ENCODE measurements at places on chromosomes 11 and 22.
A peak's percentile ranks its signal among the peaks of the same experiment; 100 is the strongest.

DNA sequence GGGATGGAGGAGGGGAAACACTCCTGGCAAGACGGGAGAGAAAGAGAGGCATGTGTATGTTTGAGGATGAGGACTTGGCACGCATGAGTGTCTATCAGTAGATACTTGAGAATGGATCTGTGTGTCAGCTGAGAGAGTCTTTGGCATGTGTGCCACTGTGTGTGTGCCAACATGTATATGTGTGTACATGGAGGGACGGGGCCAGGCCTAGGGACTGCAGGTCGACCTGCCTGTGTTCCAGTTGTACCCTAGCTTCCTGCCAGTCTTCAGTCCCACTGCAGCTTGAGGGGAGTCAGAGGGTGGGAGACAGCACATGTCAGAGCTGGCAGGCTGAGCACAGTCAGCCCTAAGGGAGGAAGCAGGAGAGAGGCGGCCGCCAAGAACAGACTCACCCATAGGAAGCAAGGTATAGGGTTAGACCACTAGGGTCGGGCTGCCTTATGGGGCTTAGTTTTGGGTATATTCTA lies 5.6 kb downstream of the CLCF1 start:
- no peak for DNase-seq

- no peak for DNase-seq
Measured at GRCh38 chr11:87739766-87740165, 435.5 kb downstream of the RAB38 start.

GRCh38 chr11:25943777-25944661 lies 387.9 kb upstream of the ANO3 start:
- no peak for DNase-seq

GRCh38 chr11:69516526-69516925 lies 35.1 kb downstream of the LINC01488 start:
- no peak for DNase-seq

GRCh38 chr22:35631597-35631996 lies 14.5 kb upstream of the MB start:
- peak; percentile 31 for DNase-seq

DNA sequence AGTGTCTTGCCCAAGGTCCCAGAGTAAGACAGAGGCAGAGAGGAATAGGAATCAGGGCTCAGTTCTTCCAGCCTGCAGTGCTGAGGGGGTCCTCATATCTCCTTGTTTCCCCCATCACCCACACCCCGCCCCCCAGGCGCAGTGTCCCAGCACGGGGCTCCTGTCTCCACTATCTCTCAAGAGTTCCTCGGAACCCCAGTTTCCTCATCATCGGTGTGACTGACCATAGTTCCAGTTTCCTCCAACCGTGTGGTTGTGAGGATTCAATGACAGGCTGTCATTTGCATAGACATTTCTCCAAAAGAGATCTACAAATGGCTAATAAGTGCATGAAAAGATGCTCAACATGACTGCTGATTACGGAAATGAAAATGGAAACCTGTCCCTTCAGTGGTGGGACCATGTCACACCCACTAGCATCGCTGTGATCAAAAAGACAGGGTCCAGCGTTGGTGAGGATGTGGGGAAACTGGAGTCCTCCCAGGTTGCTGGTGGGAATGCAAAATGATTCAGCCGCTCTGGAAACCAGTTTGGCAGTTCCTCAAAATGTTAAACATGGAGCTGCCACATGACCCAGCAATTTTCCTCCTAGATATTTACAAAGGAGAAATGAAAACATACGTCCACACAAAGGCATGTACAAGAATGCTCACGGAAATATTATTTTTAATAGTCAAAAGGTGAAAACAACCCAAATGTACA lies 31.8 kb upstream of the PDGFB start:
- no peak for DNase-seq

GRCh38 chr22:48752451-48753380 lies 1075.0 kb downstream of the BRD1 start:
- no peak for DNase-seq

GRCh38 chr11:11372461-11372860 lies 19.4 kb upstream of the CSNK2A3 start:
- no peak for DNase-seq

- no peak for DNase-seq
Measured at GRCh38 chr11:133907216-133907615, 49.6 kb downstream of the IGSF9B start.

DNA sequence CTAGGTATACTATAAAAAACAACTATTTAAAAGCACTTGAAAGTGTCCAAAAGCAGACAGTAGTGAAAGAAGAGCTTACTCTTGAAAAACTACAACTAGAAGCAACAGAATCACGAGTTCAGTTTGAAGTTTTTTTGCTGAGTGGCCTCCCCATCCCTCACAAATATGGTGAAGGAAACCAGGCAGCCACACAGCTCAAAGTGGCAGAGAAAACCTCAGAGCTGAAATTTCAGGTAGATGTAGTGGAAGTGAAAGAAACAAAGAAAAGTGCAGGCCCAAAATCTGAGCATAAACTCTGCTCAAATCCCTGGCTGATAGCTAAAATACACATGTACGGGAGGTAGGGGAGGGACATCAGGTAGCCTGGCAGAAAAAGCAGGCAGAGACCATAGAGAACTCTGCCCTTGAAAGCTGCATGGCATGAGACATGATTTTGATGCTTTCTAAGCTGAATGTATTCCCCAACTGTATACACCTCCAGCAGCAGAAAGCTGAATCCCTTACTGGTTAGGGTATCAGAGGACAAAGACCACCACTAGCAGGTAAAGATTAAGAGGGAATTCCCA lies 12.1 kb downstream of the BTBD10 start:
- DNase-seq = no peak

DNA sequence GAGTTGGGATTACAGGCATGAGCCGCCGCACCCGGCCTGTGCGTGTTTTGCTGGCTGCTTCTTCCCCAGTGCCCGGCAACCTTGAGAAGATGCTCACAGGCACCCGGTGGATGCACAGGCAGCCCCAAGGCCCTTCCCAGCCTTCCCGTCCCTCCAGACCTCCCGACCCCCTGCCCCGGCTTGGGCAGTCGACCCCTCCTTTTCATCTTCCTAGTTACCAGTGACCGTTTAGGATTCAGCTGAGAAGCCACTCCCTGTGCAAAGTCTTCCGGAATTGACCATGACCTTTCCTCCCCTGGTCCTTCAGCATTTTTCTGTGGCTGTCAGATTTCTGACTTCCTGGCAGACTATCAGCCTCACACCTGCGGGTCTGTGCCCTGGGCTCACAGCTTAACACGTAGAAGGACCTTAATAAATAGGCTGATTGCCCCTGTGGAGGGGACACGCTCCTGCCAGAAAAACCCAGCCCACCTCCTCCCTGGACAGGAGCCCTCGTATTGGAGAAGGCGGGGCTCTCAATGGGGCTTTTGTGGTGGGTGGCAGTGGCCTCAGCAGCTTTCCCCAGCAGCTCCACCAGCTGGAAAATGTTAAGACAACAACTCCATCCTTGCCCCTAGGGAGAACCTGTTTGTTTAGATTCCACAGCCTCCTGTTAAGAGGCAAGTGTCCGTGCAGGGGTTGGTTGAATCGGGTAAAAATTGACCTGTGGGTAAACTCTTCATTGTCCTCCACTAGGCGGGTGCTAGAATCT lies 10.4 kb upstream of the ANO1 start:
- no peak for DNase-seq

GRCh38 chr11:119673052-119673758 lies 55.8 kb downstream of the NECTIN1 start:
- DNase-seq = no peak

DNA sequence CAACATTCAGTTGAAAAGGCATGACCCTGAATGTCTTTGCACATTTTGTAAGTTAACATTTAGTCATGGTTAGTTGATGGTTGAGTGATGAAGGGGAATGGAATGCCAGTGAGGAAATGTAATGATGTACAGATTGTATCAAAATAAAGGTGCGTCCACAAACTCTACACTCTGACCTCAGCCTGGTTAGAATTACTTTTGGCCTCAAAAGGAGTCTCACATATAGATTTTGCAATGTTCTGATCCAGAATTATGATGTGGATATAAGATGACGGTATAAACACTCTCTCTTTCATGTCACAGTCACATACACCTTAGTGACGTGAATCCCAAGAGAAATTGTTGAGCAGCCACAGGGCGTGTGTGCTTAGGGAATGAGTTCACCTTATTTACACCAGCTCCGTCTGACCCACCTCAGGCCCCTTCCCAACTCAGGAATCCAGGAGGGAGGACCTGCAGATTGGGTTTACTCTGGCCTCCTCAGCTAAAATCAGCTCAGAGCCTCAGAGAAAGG lies 100.1 kb downstream of the RDX start:
- DNase-seq = no peak

GRCh38 chr22:33829546-33830280 lies 90.6 kb downstream of the LARGE1 start:
- peak; percentile 35 for DNase-seq
